Left ventricle myocardium superior (tissue), 1 donor: ENCODE measurements at places on chromosomes 13 and 19. TPM values are rescaled to one million over a fixed set of nuclear protein-coding genes. Genes with fewer than 3 reads are reported as not detected.

DNA sequence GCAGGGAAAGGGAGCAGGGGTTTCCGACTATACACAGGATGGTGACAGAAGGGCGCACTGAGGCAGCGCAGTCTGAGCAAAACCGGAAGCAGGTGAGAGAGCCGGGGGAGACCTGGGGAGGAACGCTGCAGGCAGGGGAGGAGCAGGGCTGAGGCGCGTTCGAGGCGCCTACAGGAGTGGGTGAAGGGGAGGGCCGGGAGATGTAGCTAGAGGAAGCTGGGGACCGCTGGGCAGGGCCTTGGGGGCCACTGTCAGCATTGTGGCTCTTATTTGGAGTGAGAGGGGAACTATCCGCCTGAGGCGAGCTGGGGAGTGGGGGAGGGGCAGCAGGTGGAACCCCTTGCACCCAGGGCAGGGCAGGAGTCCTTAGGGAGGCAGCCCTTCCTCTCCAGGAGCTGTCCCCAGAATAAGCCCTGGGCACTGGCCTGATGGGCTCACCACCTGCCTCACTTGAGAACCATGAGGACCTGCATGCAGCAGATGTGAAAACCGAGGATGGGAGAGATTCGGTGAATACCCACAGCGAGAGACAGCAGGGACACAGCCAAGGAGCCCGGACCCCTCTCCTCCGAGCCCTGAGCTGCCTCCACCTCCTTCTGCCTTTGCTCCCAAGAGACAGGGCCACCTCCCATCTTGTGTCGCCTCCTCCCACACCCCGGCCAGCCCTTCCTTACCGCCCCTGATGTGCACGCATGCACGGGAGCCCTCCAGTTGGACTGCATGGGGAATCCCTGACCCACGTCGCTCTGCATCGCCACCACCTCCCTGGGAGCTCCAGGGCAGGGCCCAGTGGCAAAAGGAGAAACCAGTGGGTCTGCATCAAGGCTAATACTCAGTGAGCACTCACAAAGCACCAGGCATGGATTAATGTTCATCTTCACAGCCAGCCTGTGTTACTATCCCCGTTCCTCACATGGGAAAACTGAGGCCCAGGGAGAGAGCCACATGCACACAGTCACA, 10.3 kb downstream of the AKT2 start:
- DNase-seq: no peak

The WASF3 gene
- total RNA-seq: 11.5 TPM

The GJA3 gene
- total RNA-seq: 17.9 TPM

DNA sequence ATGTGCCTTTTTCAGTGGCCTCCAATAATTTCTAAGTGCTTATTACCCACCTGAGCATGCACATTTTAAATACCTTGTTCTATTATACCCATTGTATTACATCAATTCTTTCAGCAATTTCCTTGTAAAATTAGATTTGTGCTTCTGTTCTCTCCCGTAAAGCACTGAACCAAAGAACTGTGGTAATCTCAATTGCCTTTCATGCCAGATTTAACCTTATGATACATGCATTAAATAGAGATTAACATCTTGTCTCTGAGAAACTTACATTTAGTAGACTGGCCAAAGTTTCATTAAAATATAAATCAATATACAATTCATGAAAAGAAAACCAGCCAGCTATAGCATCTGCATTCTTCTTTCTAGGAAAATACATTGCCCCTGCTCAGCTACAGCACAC, 137.2 kb downstream of the EFNB2 start:
- DNase-seq: no peak

The OR4F17 gene
- not detected for total RNA-seq
